ENCODE measurements at places on chromosomes 13 and 19.

GRCh38 chr13:46293436-46293835, 81.7 kb downstream of the LRRC63 start:
- DNase-seq, result no peak

- DNase-seq, result no peak
Measured at GRCh38 chr13:92967923-92968322, 258.7 kb upstream of the GPC6 start.

DNA sequence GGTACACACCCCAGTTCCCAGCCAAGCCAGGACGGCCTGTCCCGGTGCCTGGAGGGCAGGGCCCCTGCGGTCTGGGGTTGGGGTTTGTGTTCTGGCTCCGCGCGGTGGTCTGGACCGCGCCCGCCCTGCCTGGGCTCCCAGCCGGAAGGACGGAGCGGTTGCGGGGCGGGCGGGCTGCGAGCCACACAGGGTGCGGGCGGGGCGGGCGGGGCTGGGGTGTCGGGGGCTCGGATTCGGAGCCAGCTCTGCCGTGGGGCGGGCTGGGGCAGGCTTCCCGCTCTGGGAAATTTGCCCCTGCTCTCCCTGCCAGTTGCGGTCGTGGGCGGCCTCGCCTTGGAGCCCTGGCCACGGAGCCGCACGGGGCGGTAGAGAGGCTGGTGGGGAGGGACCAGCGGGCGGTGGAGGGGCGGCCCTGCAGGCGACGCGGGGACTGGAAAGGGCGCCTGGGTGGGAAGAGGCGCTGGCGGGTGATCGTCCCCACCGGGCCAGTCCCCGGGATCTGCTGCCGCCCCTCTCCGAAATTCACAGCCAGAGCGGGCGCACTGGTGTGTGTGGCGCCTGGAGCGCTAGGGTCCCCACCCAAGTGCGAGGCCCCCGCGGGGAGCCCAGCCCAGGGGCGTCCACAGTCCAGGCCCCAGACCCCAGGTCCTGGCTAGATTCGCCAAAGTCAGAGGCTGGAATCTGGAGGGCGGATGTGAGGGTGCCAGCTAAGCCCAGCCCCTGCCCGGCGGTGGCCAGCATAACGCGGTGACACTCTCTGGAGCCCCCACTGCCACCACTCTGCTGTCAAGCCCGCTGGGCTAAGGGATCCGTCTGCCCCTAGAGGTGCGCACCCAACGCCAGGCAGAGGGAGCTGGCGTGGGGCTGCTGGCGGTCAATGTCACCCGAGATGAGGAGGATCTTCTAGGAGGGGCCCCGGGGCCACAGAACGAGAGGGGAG, 11.0 kb upstream of the ZNF492 start:
- no peak for DNase-seq

DNA sequence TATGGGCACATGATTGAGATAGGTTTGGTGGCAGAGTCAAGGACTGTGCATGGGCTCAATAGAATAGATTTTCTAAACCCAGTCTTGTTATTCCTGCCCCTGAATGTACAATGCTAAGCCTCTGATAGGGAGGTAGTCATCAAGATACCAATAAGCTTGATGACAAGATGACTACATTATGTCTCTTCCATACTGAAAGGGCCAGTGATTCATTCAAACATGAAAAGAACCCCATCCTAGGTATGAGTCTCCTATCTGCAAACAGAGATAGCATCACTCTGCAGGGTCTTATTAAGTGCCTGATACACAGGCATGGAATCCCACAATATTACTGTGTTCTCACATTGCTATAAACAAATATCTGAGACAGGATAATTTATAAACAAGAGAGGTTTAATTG, 40.3 kb upstream of the UFM1 start:
- no peak for DNase-seq

DNA sequence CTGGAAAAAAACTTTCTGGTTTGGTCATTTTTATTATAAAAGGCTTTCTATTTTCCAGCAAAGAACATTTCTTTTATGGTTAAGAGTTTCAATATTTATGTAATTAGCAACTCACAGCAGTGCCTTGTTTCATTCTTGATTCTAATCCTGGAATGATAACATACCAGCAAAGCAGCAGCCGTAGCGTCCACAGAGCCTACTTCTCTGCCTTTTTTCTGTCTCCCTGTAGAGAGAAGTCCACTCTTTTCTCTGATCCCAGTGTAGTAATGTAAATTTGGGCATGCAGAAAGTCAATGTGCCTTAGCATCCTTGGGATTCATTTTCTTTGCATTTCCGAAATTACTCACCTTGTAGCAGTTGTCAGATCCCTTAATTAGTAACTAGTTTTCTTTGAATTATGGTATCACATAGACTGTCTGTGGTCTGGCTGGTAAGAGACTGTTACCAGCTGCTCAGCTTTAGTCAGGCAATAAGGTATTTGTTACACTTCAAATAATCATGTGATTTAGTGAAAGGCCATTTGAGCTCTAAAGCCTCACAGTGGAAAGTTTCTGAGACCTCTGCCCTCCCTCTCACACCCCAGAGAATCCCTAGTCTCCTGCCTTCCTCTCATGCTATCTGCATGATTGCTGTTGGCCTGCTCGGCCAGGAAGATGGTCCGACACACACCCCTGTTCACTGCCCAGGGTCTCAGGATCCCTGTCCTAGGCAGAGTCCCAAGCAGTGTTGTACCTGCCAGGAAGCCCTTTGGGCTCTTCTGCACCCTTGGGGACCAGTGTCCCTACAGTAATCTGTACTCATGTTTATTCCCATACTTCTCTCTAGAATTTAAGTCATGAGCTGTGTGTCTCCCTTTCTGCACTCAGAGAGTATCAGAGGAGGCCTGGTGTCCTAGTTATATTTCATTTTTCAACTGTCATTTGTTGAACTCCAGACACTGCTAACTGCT, 86.3 kb downstream of the LRCH1 start:
- DNase-seq, result no peak

- DNase-seq, result no peak
Measured at GRCh38 chr19:35908973-35909683, 1.0 kb upstream of the TYROBP start.

DNA sequence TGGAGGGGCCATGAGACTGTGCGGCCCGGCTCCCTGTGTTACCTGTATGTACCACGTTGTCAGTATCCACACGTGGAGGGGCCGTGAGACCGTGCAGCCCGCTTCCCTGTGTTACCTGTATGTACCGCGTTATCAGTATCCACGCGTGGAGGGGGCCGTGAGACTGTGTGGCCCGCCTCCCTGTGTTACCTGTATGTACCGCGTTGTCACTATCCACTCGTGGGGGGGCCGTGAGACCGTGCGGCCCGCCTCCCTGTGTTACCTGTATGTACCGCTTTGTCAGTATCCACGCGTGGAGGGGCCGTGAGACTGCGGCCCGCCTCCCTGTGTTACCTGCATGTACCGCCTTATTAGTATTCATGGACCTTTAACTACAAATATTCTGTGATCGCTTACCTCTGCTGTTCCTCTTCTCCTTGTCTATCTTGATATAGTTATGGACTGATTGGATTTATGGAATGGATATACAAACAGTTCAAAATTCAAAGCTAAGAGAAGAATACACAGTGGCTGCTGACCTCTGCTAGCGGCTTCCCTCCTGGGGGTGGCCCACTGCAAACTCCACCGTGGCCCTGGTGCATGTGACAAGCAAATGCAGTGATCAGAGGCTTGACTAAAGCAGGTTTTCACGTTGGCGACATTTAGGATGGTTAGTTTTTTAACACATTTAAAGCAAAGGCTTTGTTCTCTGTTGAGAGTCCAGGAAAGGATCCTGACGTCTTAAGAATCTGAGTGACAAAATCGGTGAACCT, 38.7 kb downstream of the ATP11A start:
- no peak for DNase-seq

GRCh38 chr19:18704971-18705370, 21.5 kb downstream of the CRTC1 start:
- DNase-seq, result no peak

- DNase-seq, result no peak
Measured at GRCh38 chr19:3053218-3053621, 9.1 kb downstream of the TLE5 start.

GRCh38 chr19:2249010-2249866, at the start of gene AMH:
Gene AMH, plus strand, starts transcription at chr19:2249323. Its CDS starts 10 bp downstream, at chr19:2249333.
- no peak for DNase-seq

DNA sequence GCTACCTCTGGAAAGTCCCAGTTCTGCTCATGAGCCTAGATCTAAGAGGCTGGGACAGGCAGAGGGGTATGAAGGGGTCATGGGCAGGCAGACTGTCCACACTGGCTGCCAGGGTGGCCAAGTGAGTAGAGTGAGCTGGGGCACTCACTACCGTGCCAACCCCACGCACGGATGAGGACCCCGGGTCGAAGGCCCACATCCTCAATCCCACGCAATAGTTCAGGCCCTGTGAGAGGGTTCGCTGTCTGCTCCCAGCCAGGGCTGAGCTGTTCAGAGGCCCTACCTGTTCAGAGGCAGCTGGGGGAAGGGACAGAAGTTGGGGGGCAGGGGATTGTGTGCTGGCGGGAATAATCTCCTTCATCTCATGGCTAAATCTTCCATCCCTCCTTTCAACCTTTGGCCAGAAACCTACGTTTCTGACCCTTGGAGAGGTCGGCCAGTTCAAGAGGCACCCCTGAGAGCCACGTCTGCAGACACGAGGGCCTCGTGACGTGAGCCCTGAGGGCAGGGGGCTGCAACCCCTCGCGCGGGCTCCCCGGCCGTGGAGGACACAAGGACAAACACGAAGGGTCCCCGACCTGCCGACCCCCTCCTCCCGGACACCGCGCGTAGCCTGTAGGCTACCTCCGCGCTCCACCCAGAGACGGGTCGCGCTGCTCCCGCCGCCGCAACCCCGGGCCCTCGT, 1.0 kb upstream of the RPS5 start:
- no peak for DNase-seq

DNA sequence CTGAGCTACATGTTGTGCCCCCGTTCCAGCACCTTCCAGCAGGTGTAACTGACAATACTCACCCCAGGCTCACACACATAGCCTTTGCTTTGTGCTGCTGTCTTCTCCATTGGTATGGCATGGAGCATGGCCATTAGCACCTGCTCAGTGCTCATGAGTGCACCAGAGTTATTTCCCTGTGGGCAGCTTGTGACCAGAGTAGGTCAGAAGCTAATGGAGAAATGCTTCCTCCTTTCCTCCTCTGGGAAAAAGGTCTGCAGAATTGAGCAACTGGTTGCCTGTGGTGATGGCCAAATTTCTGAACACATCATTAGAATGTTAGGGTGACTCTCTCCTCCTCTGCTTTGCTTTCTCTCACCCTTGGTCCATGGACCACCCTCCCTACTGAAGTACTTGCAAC, 344.5 kb upstream of the TMTC4 start:
- DNase-seq, result no peak

DNA sequence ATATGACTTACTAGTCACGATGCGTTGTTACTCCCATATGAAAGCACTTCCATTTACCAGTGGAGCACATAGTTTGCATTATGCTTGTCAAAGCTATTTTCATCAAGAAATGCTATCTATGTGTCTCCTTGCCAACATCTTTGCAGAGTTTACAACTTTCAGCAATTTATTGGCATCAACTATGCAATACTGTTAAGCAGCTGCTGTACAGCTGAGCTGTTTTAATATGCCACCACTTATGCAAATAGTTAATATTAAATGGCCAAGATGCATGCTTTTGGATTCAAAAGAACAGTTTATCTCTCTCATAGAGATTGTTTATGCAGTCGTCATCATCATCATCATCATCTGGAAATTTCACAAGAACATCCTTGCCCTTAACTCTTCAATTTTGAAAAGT, 67.9 kb upstream of the KLF5 start:
- DNase-seq, result no peak

GRCh38 chr13:45807520-45808099, 43.9 kb downstream of the SIAH3 start:
- no peak for DNase-seq

GRCh38 chr19:54653181-54653809, 9.5 kb upstream of the LILRB4 start:
- DNase-seq, result no peak

- no peak for DNase-seq
Measured at GRCh38 chr19:55591555-55591954, 7.8 kb downstream of the FIZ1 start.

DNA sequence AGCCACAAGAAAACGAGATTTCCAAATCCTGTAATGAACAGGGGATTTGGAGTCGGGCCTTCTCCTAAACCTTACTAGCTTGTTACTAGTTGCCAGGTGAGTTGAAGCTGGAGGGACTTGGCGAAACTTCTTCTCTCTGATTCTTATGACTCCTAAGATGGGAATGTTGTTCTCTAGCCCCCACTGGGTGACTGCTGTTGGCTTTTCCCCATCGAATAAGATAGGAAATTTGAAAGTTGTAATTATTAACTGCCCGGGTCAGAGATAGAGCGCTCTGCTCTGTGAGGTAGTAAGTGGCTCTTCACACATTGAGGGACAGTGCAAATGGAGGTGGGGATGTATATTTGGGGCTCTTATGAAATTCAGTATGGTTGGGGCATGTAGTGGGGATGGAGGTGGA, 111.2 kb upstream of the MBNL2 start:
- no peak for DNase-seq

- no peak for DNase-seq
Measured at GRCh38 chr19:1085676-1086442, 9.3 kb downstream of the POLR2E start.

DNA sequence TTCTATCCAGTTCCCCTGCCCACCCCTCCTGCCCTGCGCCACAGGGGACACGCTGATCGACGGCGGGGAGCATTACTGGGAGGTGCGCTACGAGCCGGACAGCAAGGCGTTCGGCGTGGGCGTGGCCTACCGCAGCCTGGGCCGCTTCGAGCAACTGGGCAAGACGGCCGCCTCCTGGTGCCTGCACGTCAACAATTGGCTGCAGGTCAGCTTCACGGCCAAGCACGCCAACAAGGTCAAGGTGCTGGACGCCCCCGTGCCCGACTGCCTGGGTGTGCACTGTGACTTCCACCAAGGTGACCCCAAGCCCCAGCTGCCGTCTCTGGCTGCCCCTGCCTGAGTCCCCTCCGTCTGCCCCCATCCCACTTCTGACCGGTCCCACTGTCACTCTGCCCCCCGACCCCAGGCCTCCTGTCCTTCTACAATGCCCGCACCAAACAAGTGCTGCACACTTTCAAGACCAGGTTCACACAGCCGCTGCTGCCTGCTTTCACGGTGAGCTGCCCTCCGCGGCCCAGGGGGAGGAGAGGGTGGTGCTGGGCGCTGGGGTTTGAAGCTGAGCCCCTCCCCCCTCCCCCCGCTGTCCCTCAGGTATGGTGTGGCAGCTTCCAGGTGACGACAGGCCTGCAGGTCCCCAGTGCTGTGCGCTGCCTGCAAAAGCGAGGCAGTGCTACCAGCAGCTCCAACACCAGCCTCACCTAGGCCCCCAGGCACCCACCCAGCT, 15.5 kb downstream of the STAP2 start:
- DNase-seq, result no peak

DNA sequence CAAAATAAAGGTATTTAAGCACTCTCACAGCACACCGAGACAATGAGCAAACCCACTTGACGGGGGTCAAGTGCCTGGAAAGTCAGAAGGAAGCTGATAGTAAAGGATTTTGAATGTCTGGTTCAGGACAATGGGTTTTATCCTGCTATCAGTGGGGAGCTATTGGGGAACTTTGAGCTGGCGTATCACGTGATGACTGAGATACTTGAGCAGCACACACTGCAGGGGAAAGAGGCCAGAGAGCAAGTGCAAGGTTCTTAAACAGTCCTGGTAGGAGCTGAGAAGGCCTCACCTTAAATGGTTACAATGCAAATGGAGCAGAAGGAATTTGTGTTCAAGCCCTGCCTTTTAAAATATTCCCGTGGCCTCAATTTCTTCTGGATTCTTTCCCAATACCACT, 225.3 kb downstream of the LACC1 start:
- no peak for DNase-seq

All from AG09319 (cell line).